ENCODE measurements at places on chromosomes 5 and 9.

GRCh38 chr5:160377651-160378050 is 7.2 kb upstream of the C1QTNF2 start:
- DNase-seq, result no peak

- no peak for DNase-seq
Measured at GRCh38 chr9:115171921-115172388, 54.0 kb upstream of the TNC start.

GRCh38 chr9:92966518-92966800 is 19.1 kb downstream of the FGD3 start:
- no peak for DNase-seq

DNA sequence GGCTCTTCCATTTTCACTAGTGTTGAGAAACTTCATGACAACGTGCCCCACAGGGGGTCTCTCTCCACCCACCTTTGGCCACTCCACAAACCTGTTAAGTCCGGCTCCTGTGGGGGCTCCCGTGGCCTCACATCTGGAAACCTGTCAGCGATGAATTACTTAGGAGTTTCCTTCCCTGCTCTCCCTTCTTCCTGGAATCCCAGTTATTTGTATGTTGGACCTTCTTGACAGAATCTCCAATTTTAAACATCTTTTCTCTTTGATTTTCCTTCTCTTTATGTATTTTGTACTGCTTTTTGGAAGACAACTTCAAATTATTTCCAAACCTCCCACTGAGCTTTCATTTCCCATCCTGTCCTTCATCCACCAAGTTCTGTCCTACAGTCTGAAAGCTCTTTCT is 55.1 kb upstream of the NRARP start:
- no peak for DNase-seq

GRCh38 chr9:14782286-14783051 is 59.9 kb upstream of the CER1 start:
- DNase-seq, result no peak

- DNase-seq, result no peak
Measured at GRCh38 chr5:2291146-2291840, 408.6 kb upstream of the IRX4 start.

DNA sequence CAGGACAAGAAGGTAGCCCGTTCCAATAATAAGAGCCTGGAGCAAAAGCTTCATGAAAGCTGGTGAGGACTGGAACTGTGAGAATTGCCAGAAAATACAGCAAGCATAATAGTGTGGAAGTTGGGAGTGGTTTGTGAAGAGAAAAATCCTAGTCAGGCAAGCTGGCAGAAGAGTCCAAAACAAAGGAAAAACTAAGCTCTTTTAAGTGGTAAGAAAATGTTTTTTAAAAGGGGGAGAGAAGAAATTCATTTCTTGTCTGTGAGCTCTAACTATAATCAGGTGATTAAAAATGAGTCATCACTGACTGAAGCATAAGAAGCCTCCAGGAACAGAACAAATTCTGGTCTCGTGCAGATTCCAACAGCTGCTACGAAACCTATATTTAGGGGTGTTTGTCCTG is 102.6 kb downstream of the CAAP1 start:
- no peak for DNase-seq
